Glutamatergic neuron (in vitro differentiated cells): ENCODE measurements at places on chromosomes 1 and 21.

- no peak for DNase-seq
Observed at GRCh38 chr1:28157894-28158293, 18.6 kb downstream of the PTAFR start.

DNA sequence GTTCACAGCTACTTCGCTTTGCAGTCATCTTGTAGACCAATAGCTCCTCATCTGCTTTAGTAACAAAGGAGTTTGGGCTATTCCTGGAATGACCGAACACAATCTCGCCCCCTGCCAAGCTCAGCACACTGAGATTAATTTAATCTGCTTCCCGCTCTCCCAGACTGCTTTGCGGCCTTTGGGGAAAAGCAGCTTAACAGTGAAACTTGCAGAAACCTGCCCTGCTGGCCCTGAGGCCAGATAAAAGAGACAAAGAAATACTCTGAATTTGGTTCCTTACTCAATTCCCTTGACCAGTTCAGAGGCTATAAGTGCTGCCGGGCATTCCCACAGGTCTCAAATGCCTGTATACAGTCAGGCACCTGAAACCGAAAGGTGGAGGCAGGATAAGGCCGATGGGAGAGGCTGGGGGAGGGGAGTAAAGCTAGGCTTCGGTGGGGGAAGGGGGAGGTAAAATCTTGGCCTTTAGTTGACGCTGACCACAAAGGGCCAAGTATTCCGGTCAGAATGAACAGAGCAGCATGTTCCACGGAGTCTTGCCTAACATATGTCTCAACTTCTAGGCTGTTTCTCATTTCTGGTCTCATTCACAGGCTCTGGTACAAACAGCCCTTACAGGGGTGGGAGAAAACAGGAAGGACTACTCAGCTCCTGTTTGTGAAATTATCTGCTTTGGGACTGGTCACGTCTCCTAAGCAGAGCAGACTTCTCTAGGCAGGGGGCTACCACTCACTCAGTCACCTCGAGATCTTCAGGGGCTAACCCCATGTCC lies 17.7 kb upstream of the A3GALT2 start:
- DNase-seq, result no peak

DNA sequence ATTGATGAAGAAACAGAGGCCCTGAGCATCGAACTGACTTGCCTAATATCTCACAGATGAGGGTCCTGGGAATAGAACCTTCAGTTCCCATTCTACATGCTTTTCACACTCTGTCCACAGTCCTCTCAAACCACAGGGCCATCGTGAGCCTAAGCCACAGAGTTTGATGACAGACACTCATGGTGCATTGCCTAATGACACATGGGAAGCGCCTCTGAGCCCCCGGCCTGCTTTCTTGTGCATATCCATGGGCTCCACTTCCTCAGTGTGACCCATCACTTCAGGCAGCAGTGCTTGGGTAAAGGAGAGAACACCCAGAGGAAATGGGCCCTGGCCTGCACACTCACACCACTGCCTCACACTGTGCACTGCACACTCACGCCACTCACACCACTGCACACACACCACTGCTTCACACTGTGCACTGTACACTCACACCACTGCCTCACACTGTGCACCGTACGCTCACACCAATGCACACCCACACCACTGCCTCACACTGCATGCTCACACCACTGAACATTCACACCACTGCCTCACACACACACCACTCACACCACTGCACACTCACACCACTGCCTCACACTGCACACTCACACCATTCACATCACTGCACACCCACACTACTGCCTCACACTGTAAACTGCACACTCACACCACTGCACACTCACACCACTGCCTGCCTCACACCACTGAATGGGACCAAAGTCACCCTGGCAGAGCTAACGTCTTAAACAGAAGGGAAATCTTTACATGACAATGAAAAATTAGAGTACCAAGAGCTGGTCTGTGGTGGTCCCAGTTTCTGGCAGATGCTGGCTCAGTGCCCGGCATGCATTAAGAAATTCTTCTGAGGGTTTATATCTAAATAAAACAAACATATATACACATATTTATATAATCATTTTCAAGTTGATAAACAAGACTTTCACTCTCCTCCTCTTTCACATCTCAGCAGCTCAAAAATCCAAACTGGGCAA lies 53.0 kb downstream of the KANK4 start:
- no peak for DNase-seq

- no peak for DNase-seq
Observed at GRCh38 chr1:36481771-36482723, 666 bp downstream of the CSF3R start.

- DNase-seq, result no peak
Observed at GRCh38 chr1:48249868-48250267, 27.4 kb downstream of the SLC5A9 start.

DNA sequence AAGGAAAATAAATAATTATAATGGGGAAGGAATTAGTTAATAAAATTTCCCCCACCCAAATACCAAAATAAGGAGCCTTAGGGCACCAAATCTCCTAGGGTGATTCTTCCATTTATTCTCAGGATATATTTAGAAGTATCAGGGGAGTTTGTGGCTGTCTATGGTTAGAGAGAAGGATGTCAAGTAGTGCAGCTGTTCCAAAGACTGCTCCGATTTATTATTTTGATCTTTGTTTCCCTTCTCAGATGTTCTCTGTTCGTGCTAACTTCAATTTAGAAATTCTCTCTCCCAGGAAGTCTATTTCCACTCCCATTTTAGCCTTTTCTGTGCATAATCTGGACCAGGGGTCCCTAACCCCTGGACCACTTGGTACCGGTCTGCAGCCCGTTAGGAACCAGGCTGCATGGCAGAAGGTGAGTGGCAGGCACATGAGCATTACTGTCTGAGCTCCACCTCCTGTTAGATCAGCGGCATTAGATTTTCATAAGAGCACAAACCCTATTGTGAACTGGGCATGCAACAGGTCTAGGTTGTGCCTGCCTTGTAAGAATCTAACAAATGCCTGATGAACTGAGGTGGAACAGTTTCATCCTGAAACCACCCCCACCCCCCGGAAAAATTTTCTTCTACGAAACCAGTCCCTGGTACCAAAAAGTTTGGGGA lies 9.3 kb upstream of the MAST2 start:
- DNase-seq, result no peak

- DNase-seq, result no peak
Observed at GRCh38 chr1:230185076-230186001, 118.3 kb downstream of the GALNT2 start.

DNA sequence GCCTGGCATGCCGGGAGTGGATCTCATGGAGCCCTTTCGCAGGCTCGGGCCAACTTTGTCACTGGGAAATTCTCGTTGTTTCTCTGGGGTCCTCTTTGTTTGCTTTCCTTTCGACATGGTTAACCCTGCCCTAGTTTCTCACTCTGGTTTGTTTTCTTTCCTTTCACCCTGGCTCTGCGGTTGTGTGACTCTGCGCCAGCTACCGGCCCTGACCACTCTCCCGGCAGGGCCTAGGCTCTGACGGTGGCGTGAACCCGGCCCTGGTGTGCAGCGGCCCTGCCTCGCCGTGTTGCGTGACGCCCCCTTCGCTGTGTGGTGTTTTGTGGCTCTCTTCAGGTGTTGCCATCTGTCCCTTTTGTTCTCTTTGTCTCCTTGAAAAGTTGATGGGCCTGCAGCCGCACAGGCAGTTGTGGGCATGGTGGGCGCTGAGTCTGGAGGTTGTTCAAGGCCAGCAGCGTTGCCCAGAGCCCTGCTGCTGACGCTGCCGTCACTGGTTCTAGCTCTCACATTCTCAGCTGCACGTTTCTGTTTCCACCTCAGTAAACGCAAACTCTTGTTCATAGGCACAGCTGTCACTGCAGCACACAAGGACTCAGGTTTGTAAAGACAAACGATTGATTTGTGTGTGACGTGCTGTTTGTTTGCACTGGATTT lies 64.6 kb upstream of the DIP2A start:
- DNase-seq, result no peak

DNA sequence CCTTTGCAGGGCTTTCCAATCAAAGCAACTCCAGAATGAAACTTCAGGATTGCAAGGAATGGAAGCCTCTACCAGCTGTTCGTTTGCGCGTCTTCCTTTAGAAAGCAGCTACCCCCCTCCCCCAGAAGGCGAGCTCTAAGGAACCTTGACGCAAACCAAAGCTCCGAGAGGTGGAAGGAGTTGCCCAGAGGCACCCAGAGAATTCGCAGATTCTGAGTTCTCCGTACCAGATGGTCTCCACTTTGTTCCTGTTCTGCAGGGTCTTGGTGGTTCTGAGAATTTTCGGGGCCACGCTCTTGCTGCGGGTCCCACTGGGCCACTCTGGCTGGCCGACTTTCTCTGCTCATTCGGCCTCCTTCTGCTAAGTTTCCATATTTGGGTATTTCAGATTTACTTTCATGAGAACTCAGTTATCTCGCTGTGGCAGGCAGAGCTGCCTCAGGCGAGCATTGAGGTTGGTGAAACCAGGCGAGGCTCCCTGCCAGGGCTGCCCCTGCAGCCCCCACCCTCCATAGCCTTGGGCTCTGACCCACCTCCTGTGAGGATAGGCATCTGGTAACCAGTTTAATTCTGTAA lies 801 bp downstream of the TRAF5 start:
- no peak for DNase-seq

DNA sequence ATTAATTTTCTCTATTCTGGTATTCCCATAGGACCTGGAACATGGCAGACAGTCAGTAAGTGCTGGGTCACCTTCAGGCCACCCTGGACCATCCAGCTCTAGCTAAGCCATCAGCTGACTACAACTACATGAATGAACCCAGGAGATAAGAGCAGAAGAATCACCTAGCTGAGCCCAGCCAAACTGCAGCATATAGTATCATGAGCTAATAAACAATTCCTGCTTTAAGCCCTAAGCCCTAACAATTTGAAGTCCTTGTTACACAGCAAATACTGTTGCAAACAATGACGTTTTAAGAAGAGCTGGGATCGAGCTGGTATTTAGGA lies 14.2 kb upstream of the CITED4 start:
- DNase-seq, result no peak

GRCh38 chr1:156725683-156726280 lies 2.5 kb upstream of the METTL25B start:
- peak; percentile 90 for DNase-seq

- no peak for DNase-seq
Observed at GRCh38 chr1:76840278-76840677, 27.0 kb upstream of the ST6GALNAC5 start.

- no peak for DNase-seq
Observed at GRCh38 chr1:15047237-15047636, 106.3 kb upstream of the TMEM51 start.

DNA sequence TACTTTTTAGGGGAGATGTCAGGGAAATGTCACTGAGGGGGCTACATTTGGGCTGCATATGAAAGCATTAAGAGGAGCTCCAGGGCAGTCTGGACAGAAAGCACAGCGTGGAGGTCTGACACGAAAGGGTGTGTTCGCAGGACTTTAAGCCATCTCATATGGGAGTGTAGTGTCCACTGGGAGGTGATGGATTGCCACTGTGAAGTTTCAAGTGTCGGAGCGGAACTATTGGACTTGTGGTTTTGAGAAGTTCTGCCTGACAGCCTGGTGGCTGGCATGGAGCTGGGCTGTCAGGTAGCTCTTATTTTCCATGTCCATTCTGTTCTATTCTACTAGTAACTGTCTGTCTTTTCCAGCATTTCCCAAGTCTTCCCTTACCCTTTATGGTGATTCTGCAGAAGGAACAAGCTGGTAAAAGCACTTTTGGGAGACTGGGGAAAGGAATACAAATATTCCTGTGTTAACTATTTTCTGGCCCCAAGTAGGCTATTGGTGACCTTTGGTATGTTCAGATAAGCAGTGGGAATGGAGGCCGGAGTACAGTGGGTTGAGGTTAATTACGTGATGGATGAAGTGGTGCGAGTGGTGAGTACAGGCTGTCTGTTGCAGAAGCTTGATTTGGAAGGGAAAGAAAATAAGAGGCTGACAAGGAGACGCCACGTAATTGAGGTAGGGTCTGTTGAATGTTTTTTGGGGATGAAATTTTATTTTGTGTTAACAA lies 19.3 kb downstream of the B3GALT5 start:
- DNase-seq, result no peak

DNA sequence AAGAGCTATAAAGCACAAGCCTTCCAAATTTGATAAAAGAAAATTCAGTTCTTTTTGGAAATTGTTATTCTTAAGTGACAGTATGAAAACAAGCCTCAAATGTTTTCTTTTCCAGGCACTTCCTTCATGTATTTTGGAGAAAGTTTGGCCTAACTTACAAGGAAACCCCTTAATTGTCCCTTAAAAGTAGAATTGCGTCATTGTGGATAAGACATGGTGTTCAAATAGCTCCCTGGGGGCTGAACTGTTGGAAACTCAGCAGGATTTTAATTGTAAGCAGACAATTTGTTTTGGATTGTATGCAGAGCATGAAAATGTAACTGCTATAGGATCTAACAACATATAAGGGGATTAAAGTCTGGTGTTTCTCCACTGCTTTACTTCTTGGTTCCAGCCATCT lies 35.4 kb upstream of the FGGY start:
- no peak for DNase-seq

DNA sequence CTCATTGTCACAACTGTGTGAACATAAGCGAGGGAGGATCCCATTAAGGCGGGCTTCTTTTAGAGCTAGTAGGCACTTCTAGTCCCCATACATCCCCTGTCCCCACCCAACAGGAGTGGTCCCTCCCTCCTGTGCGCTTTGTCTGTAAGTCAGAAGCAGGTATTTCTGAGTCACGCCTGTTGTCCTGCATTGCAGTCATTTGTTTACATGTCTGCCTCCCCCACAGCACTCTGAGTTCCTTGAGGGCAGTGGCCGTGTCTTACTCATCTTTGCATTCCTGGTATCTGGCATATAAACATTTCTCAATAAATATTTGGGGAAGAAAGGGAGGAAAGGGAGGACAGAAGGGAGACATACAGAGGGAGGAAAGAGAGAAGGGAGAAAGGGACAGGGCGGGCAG lies 40.3 kb downstream of the PLEKHA6 start:
- no peak for DNase-seq

GRCh38 chr21:45644041-45644906 lies 749 bp downstream of the PCBP3 start:
- peak; percentile 44 for DNase-seq

- no peak for DNase-seq
Observed at GRCh38 chr1:94927405-94928175, 680 bp upstream of the CNN3 start.

- no peak for DNase-seq
Observed at GRCh38 chr1:24126018-24126671, 14.2 kb upstream of the MYOM3 start.

GRCh38 chr1:67457247-67457646 lies 27.0 kb upstream of the SERBP1 start:
- DNase-seq, result no peak

GRCh38 chr1:5937373-5937857 lies 54.8 kb downstream of the NPHP4 start:
- DNase-seq, result no peak

- no peak for DNase-seq
Observed at GRCh38 chr1:111952125-111952657, 37.3 kb downstream of the KCND3 start.

DNA sequence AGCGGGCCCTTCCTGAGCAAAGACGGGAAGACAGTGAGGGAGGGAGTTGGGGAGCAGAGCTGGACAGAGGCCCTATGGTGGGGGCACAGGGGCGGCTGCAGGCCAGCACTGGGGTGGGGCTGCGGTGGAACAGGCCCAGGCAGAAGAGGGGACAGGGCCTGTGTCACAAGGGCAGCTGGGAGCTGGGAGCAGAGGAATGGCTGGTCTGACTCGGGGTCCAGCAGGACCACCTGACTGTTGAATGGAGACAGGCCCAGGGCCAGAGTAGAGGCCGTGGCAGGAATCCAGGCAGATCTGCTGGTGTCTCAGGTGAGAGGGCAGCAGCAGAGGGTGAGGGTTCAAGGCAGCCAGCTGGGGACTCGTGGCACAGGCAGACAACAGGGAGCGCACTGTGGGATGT lies 25.3 kb downstream of the CTNNBIP1 start:
- DNase-seq, result no peak

- DNase-seq, result peak; percentile 48
Observed at GRCh38 chr21:36700971-36701755, 2.2 kb downstream of the SIM2 start.
